ENCODE measurements at places on chromosomes 1 and 21.

DNA sequence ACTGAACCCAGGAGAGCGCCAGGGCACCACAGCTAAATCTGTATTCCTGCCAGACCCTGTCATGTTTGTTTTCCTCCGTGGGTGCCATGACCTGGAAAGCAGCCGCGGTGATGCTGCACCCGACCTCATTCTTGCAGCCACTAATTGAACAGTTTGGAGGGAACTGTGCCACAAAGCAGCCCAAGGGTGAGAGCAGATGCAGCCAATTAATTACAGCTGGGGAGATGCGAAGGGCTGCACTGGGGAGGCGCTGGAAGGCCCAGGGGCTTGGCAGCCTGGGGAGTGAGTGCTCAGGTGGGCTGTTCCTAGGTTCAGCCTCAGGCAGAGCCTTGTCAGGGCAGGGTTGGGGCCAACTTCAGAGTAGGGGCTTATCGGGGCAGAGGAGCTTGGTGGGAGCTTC lies 158.4 kb upstream of the CD34 start:
- DNase-seq, result no peak

- no peak for DNase-seq
These were observed 245.3 kb downstream of the SETD4 start for GRCh38 chr21:35814858-35815619.

DNA sequence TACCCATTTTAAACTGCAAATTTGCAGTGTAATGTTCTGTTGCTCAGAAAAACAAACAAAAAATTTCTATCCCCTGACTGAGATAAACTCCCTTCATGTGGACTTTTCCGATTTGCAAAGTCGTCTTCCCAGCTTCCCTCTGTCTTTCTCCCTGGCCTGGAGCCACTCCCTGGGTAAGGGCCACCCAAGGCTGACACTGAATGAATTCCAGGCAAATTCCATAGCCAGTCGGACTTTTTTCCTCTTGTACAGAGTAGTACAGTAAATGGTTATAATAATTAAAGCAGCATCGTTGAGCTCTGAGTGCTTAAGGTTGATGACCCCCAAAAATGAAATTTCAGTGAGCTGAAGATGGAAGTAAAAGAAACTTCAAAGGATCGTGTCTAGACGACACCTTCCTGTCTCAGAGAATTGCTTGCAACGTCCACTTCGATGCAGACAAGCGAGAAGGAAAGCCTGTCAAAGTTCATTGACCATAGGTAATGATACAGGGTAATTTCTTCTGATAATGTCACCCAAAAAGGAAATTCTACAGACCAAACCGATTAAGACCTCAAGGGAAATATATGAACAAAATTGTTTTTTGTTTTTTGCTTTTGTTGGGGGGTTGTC lies 33.6 kb upstream of the LHX8 start:
- DNase-seq, result no peak

GRCh38 chr1:941588-942383 lies 17.3 kb downstream of the NOC2L start:
- DNase-seq, result no peak

DNA sequence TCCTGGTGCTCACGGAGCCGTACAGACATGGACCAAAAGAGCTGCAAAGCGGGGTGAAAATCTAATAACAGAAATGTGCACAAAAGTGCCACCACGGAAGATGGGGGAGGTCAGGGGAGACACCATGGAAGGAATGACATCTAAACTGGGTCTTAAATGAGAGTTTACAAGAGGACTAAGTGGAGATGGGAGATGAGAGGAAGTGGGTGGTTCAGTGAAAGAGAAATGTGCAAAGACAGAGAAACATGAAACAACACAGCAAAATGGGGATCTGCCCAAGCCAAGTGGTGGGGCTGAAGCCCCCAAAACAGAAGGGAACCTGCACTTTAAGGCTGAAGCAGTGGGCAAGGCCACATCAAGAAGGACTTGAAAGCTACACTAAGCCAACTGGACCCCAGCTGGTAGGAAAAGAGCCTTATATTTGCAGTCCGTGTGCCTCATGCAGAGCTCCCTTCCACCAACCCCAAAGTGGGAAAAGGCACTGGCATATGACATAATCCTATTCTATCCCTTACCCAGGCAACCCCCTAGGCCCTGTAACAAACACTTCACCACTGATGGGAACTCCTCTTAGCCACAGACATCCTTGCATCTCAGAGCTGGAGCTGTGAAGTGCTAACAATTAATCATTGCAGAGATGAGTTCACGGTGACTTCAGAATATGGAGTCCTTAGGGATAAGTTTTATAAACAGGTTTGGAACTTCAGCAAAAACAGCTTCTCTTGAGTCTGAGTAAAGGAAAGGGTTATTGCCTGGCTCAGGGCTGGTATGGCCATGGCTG lies 198.6 kb upstream of the EDN2 start:
- no peak for DNase-seq

DNA sequence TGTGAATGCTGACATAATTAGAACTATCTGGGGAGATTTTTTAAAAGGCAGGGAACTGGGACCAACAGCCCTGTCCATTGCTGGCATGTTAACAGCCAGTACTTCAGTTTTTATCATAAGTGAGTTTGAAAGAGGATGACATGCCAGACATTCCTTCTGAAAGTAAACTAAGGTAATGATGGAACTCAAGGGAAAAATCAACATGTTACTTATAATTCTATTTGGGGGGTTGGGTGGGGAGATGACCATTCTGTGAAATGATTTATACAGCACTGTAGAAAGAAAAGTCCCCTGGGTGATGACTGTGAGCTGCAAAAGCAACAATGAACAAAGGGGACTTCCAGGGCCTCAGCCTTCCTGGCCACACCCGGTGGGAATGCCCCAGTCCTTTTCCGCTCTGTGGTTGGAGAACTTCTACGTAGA lies 5.4 kb upstream of the LAMC2 start:
- no peak for DNase-seq

GRCh38 chr1:86226204-86226603 lies 69.6 kb upstream of the COL24A1 start:
- DNase-seq, result no peak

- peak; percentile 42 for DNase-seq
These were observed 834 bp upstream of the ELF3 start for GRCh38 chr1:202009326-202010179.

DNA sequence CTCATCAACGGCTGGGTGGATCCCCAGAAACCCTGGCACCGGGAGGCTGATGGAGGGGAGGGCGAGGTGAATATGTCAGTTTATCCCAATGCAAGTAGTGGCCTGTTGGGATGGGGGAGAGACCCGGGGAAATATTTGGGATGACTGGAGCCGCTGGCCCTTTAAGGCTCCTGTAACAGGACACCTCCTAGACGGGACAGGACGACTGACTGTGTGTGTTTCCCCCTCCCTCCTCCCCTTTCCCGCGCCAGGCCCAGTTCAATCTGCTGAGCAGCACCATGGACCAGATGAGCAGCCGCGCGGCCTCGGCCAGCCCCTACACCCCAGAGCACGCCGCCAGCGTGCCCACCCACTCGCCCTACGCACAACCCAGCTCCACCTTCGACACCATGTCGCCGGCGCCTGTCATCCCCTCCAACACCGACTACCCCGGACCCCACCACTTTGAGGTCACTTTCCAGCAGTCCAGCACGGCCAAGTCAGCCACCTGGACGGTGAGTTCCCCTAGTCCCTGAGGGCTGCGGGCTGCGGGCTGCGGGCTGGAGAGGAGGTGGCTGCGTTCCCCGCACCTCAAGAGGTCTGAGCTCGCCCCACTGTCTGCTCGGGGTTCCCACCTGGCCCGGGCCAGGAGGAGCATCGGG lies 44.8 kb upstream of the CCDC27 start:
- DNase-seq, result no peak

DNA sequence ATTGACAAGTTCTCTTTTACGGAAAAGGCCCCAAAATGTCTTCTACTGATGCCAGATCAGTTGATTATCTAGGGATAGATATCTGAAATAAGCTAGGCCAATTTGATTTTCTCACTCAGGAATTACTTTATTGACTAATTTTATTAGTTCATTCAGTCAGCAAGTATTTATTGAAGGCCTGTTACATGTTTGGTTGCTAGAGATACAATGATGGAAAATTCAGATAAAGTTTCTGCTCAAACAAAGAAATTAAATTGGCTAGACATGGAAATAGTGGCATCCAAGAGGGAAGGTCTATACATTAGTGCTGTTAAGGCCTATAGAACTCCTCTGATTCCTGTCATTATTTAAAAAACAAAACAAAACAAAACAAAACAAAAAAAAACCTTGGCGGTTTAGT lies 56.5 kb downstream of the HS2ST1 start:
- no peak for DNase-seq

DNA sequence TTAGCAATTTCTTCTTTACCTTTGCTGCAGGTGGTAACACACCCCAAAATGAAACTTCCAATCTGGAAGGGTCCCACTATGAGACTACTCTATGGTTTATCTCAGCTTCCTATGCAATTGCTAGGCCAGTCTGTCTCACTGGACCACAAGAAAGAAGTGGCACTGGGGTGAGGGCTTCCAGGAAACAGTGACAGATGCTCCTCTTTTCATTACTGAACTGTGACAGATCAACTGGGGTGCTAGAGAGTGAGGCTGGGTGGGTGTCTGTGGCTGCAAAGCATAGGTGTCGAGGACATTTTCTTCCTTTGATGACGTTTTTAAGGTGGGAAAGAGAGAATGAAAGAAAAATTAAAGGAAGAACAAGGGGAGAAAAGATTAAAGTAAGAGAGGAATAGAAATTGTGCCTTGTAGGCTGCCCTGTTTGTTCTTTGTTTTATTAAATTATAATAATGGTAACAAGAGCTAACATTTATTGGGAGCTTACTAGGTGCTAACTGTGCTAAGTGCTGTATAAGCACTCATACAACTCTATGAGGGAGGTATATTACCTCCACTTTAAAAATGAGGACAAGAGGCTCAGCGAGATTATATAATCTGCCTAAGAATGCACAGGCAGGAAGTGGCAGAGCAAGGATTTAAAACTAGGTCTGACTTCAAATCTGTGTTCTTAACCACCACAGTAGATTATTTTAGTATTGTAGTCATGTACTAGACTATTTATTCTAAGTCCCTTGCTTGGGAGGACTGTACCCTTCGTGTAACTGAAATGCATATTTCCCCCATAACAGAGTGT lies 27.8 kb upstream of the DMRTA2 start:
- DNase-seq, result no peak

DNA sequence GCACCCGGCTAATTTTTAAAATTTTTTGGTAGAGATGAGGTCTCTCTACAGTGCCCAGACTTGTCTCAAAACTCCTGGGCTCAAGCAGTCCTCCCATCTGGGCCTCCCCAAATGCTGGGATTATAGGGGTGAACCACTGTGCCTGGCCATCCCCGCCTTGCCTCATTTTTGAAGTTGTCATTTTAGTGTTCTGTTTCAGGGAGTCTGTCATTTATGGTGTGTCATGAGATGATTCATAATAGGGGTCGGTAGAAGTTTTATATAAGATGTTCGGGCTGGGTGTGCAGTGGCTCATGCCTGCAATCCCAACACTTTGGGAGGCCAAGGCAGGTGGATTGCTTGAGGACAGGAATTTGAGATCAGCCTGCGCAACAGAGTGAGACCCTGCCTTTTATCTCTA lies 8.5 kb downstream of the PRCC start:
- no peak for DNase-seq

DNA sequence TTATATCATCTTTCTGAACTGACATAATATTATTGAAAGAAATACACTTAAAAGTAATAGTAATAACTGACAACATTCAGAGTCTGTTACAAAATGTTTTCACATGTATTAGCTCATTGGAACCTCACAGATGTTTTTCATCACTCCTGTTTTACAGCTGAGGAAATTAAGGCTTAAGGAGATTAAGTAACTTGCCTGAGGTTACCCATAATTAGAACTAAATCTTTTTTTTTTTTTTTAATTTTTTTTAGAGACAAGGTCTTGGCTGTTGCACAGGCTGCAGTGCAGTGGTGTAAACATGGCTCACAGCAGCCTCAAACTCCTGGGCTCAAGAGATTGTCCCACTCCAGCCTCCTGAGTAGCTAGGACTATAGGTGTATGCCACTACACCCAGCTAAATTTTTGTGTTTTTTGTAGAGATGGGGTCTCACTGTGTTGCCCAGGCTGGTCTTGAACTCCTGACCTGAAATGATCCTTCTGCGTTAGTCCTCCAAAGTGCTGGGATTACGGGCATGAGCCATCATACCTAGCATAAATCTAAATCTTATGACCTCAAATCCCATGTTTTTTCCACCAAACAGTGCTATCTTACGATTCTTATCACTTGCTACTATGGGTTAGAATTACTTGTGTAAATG lies 64.7 kb upstream of the MACF1 start:
- DNase-seq, result no peak

GRCh38 chr1:200670242-200671118 lies 773 bp upstream of the DDX59 start:
- no peak for DNase-seq

DNA sequence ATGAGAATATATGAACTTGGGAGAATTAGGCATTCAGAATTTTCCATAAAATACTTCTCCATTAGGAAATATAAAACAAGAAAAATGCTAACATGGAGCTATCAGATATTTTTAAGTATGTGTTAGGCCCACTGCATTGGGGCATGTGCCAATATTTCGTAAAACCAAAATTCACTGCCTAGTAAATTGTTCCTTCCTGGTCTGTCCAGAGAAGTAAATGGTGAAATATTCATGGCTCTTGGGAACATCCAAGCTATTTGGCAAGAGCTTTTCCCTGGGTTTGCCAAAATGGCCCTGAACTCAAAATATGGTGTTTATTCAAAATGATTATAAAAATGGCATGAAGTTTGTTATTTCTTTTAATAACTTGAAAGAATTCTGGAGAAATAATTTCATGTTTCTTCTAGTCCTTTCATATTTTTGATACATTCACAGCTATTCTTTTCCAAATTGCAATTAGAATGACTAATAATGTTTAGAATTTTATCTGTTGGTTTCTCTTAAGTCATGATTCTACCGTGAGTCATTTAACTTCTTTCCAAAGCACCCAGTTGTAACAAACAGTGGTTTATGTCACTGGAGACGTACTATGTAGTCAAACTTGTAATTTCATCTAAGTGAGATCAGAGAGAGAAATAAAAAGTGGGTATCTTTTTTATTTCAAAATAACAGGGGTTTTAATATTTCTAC lies 25.7 kb upstream of the SLC19A2 start:
- no peak for DNase-seq

GRCh38 chr1:44015206-44015605 lies 16.1 kb downstream of the SLC6A9 start:
- no peak for DNase-seq

GRCh38 chr1:17061486-17061885 lies 7.7 kb upstream of the SDHB start:
- DNase-seq, result no peak

DNA sequence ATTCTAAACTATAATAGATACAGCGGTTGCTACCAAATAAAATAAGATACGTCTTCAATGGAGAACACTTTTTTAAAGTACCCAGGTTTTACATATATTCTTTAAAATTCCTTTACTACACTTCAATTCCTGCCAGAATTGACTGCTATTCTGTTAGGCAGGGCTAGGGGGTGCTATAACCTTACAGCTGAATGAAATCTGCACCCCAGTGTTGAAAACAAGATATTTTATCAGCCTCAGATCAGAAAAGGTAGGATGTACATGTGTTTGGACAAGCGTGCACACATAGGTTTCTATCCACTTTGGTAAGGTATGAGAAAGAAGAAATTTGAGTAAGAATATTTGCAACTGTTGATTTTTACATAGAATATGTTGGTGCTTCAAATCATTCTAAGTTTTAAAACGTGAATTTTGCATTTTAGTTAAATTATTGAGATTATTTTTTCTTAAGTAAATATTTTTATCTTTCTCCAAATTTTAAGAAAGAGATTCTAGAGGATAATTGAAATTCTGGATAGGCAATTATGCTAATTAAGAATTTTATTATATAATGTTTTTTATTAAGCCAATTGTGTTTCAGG lies 490.8 kb upstream of the ADGRL4 start:
- DNase-seq, result no peak

GRCh38 chr1:151956957-151957497 lies 36.6 kb downstream of the S100A10 start:
- no peak for DNase-seq

GRCh38 chr1:56525489-56526041 lies 53.8 kb downstream of the PLPP3 start:
- DNase-seq, result peak; percentile 1

Measured in stimulated activated CD8-positive, alpha-beta memory T cell treated with anti-CD3 and anti-CD28 coated beads, Interleukin-7, amount 100 ng/mL, for 48 hours (primary cell).